ENCODE measurements at places on chromosomes 1 and 21.

- no peak for DNase-seq
Observed at GRCh38 chr1:110475362-110476027, 24.5 kb downstream of the PROK1 start.

- no peak for DNase-seq
Observed at GRCh38 chr1:117819301-117819700, 110.1 kb downstream of the GDAP2 start.

- no peak for DNase-seq
Observed at GRCh38 chr21:17784604-17785402, 34.4 kb downstream of the C21orf91 start.

GRCh38 chr1:93051961-93052360 lies 27.1 kb upstream of the MTF2 start:
- no peak for DNase-seq

- DNase-seq = no peak
Observed at GRCh38 chr1:191134796-191135195, 657.1 kb upstream of the BRINP3 start.

GRCh38 chr1:217482356-217483102 lies 148.4 kb downstream of the GPATCH2 start:
- DNase-seq = no peak

GRCh38 chr1:209268479-209268878 lies 315.0 kb upstream of the CAMK1G start:
- no peak for DNase-seq

- no peak for DNase-seq
Observed at GRCh38 chr21:34642211-34643075, 26.4 kb upstream of the CLIC6 start.

DNA sequence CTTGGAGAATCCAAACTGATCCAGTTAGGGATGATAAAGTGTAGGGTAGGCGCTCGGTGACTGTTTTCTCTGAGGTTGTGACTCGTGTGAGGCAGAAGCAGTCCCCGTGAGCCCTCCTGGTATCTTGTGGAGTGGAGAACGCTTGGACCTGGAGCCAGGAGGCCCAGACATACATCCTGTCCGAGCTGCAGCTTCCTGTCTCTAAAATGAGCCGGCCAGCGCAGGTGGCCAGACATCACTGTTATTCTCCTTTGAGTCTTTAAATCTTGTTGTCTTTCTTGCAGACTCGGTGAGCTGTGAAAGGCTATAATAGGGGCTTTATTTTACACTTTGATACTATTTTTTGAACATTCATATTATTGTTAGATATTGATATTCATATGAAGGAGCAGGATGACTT lies 12.3 kb downstream of the PCSK9 start:
- no peak for DNase-seq
